ENCODE measurements at places on chromosomes 12 and 14.

GRCh38 chr12:78121969-78122610 is 291.4 kb downstream of the NAV3 start:
- DNase-seq: no peak

- no peak for DNase-seq
These were observed 242.5 kb downstream of the ZFP36L1 start for GRCh38 chr14:68550338-68550715.

GRCh38 chr14:101417434-101417833 is 143.9 kb upstream of the DIO3 start:
- DNase-seq: no peak

DNA sequence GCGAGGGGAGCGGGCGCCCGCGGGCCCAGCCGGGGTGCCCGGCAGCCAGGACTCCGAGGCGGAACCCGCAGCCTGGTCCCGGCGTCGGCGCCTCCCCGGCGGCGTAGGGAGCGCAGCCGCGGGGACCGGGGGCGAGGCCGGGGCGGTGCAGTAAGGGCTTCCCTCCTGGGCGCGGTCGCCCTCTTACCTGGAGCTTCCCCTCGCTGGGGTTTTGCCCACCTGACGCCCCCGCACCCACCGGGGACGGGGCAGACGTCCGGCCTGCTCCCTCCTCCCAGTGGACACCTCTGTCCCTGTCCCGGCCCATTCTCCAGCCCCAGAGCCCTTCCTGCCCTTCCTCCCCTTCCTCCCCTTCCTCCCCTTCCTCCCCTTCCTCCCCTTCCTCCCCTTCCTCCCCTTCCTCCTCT is 413 bp upstream of the TUBA1C start:
- DNase-seq: peak; percentile 57

- peak; percentile 90 for DNase-seq
These were observed 1.8 kb upstream of the SAMD4A start for GRCh38 chr14:54564868-54565784.

- DNase-seq: no peak
These were observed 4.7 kb downstream of the RBP5 start for GRCh38 chr12:7123806-7124522.

DNA sequence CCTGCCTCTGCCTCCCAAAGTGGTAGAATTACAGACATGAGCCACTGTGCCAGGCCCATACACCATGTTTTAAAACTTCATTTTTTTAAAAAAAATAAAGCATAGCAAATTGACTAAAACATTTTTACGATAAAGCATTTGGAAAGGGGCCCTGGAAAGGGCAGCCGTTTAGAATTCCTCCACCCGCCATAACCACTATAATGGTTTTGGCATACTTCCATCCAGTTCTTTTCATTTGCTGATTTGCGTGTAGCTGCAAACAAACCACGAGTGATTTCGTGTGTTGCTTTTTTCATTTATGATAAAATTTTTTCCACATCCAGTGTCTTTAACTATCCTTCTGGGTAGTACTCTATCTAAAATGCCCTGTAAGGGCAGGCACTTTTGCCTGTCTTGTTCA is 91.8 kb upstream of the RIN3 start:
- no peak for DNase-seq

- DNase-seq: peak; percentile 60
These were observed 304 bp downstream of the KCTD10 start for GRCh38 chr12:109476807-109477184.

GRCh38 chr14:93549595-93549994 is 118.9 kb downstream of the UNC79 start:
- DNase-seq: no peak

GRCh38 chr12:124218243-124218560 is 76.7 kb upstream of the RFLNA start:
- DNase-seq: no peak

GRCh38 chr12:1811948-1812291 is 8.4 kb upstream of the LRTM2 start:
- no peak for DNase-seq

DNA sequence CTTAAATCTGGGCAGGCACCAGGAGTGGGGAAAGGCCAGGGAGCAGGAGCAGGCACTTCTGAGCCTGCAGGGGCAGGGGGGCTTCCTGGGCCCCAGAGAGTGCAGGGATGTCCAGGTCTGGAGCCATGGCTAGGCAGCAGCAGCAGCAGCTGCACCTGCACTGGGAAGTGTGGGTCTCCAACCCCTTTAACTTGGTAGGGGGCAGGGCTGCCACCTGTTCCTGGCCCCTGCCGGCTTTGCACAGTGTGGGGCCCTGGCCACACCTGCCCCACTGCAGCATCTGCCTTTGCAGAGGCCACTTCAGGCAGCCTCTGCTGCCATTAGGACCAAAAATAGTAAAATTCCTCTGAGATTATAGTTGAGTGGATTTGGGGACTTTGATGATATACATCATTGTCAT is 138.5 kb downstream of the SLC16A7 start:
- no peak for DNase-seq

- no peak for DNase-seq
These were observed 15.0 kb upstream of the ETFBKMT start for GRCh38 chr12:31644536-31644935.

DNA sequence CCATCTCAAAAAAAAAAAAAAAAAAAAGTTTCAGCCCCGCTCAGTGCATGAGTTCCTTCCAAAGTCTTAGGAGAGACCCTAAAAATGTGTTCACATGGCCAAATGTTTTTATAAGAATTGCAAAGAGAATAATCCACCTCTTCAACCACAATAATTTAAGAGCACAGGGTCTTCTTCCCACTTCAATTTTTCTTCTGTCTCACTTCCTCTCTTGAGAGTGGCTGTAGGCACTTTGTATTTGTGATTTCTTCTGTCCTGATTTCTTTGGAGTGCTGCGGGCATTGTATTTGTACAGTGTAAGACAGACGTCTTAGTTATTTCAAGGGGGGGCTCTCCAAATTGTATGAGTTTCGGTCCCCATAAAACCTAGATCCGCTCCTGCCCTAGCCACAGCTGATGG is 58.3 kb downstream of the C12orf56 start:
- DNase-seq: no peak

DNA sequence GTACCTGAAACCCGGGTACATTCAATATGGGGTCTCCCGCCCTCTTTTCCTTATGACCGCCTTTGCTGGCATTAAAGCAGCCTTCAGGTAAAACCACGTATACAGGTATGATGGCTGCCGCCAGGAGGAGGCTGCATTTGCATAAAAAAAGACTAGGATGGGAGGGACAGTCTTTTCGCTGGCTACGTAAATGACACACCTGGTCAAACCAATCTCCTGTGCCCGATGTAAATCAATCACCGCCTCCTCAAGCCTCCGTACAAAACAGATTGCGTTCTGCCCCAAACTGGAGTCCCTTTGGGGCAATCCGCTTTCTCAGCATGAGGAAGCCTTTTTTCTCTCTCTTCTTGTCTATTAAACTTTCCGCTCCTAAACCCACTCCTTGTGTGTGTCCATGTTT is 8.1 kb upstream of the ALDH1L2 start:
- DNase-seq: peak; percentile 71

DNA sequence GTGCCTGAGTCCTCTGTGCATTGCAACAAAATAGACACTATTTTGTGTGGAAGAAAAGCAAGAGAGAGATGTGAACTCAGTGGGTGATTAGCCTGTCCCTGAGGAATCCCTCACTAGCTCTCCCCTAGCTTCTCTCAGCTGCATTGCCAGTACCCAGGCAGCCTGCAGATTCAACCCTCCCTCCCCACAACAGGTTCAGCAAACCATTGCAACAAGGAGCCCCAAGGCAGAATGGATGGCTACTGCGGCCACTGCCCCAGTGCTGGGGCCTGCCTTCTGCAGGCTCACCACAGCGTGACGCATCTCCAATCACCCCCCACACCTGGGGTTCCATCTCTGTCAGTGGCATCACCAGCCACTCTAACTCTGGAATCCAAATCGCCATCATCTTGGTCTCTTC is 2.3 kb downstream of the CRACR2A start:
- DNase-seq: no peak

DNA sequence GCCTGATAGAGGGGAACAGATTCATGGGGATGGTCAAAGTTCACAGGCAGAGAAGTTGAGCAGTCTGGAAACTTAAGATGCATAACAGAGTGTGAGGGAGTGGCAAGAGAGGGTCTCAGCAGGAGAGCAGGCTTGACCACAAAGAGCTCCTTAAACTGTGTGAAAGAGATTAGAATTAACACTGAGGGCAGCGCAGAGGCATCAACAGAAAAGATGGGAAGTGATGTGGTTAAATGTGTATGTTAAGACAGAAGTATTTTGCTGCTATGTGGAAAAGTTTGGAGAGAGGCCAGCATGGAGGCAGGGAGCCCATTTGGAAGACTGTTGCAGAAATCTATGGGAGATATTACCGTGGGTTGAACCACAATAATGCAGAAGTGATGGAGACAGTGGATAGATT is 122.7 kb upstream of the LMNTD1 start:
- DNase-seq: no peak

GRCh38 chr12:86551146-86551571 is 295.0 kb upstream of the MGAT4C start:
- DNase-seq: no peak

GRCh38 chr12:65891219-65891618 is 66.9 kb downstream of the HMGA2 start:
- DNase-seq: no peak

DNA sequence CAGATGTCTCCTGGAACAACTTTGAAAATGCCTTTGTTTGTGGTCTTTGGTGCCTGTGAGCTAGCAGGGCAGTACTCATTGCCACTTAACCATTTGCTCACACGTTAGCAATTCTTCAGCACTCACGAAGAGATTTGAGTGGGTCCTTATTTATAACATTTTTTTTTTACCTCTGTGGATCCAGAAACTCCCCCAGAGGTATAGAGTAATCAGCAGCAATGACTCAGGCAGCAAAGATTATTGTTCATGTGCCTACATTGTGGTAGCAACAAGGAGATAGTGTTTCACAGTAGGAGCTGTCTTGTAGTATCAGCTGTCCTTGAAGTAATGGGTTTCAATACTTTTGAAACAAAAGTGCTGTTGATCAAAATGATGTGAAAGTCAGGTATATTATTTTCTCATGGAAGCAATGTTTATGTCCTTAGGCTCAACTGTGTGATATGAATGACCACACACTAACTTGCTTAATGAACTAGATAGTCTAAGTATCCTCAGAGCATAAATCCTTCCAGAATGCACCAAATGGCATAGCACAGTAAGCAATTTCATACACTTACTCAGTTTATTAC is 304.1 kb downstream of the EGLN3 start:
- no peak for DNase-seq

DNA sequence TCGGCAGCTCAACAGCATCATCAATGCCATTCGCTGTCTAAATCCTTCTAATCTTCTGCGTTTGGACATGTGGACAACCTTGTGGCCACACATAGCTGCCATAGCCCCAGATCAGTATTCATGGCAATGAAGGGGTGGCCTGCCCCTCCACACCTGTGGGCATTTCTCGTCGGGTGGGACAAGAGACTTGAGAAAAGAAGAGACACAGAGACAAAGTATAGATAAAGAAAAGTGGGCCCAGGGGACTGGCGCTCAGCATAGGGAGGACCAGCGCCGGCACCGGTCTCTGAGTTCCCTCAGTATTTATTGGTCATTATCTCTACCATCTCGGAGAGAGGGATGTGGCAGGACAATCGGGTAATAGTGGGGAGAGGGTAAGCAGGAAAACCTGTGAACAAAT is 42.3 kb downstream of the MAGOHB start:
- DNase-seq: no peak

GRCh38 chr12:59620326-59620725 is 24.5 kb downstream of the SLC16A7 start:
- DNase-seq: no peak

DNA sequence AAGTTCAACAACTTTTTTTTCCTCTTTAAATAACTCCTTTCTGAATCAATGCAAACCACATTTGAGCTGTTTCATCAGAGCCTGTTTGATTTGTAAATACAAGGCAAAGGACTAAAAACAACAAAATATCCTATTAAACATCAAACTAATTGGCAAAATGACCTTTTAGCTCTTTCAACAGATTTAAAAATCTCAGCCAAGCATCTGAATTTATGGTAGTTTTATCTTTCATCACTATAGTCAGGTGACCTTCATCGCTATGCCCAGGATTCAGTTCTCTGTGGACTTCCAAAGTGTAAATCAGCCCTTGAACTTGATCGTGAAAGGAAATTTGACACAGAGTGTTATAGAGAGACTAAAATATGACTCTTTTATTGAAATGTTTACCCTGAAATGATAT is 1554.5 kb upstream of the FLRT2 start:
- DNase-seq: no peak

DNA sequence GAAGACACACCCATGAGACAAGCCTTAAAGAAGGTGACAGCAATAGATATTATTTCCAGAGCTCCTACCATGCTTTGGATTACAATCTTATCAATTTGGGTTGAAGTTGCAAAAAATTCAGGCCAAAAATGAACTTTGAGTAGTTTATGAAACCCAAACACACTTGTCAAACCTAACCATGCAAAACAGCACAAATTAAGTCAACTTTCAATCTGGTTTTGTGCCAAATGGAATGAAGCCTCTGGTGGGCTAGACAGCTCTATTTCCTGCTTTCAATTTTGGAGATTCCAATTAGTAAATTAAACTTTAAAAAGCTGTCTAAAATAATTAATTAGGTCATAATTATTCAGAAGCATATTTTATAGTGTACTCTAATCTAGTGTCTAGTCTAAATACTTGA is 203.4 kb downstream of the SYT1 start:
- DNase-seq: no peak

GRCh38 chr14:87229131-87229530 is 763.9 kb downstream of the GALC start:
- no peak for DNase-seq

DNA sequence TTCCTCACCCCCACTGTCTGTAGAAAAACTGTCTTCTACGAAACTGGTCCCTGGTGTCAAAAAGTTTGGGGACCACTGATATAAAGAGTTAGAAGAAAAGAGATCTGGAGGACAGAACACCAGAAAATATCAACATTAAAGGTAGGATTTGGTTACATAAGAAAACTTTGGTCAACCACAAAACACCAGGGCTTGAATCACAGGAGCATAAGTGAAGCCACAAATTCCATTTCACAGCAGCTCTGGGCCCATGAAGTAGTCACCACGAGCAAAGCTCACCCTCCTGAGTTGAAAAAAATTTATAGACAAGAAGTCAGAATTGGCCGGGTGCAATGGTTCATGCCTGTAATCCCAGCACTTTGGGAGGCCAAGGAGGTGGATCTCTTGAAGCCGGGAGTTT is 19.4 kb downstream of the RALGAPA1 start:
- no peak for DNase-seq

GRCh38 chr12:22978962-22979361 is 354.0 kb downstream of the ETNK1 start:
- no peak for DNase-seq

DNA sequence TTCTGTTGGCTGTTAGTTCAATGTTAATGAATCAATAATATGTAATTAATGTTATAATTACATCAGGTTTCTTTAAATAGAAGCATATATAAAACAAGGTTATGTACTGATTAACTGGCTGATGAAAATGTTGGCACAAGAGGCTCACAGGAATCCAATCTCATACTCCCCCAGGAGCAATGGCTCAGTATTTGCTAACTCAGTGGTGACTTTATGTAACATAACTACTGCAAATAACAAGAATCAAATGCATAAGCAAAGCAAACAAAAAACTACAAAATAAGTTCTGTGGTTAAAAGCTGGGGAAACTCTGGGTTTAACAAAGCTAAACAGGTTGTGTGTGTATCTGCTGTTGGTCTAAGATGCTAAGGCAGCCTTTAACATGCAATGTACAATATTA is 27.7 kb upstream of the BBS10 start:
- DNase-seq: no peak
